ENCODE measurements at places on chromosomes 4 and X.

- DNase-seq = no peak
Observed at GRCh38 chr4:143289370-143289769, 47.3 kb upstream of the GAB1 start.

DNA sequence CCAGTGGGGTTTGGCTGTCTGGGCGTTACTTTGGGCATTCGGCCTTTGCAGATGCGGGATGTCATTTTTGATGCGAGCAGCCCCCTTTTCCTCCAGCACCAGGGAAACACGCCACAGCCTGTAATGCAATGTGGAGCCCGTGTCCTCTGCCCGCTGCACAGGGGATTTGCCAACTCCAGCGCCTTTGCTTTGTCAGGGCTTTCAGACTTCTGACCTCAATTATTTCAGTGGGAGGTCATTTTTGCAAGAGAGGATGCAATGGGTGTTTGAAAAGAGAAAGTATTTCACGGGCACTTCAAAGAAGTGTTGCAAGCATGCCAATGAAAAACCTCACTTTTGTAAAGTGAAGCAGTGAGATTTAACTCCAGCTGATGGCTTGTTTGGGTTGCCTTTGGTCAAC, 11.5 kb downstream of the CLCN4 start:
- DNase-seq = no peak

DNA sequence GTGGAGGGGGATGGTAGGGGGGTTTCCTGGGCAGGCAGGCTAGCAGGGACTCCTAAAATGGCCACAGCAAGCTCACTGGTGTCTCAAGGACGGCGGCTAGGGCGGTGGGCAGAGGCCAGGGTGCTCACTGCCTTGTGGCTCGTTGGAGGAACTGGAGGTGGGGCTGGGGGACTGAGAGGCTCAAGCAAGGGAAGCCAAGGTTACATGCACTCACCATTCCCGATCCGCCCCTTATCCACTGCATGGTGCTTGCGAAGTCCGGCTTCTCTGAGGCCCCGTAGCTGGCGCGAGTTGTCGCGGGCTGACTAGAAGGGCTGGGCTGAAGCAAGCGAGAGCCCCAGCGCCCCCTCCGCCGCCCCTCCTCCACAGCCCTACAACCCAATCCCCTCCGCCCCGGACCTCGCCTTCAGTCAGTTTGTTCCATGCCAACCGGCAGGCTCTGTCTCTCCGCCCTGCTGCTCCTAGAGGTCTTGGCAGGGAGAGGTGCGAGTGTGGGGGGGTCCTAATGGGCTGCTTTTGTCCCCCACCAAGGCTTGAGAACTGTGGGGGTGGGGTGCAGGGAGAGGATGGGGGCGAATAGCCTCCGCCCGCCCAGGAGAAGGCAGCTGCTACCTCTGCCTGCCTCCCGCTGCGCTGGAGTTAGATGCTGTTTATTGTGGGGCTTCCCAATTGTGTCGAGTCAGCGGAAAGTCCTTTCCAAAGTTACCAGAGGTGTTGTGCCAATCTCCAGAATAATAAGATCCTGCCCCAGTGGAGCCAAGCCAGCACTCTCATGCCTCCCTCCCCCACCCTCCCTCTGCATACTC, at the start of gene ARHGEF9:
Gene ARHGEF9, minus strand, starts transcription at position 313 of the 806 bp plus-strand sequence. Its CDS starts 69 bp downstream, at position 244.
- no peak for DNase-seq

- no peak for DNase-seq
Observed at GRCh38 chr4:76588274-76588673, 153.2 kb downstream of the SHROOM3 start.

GRCh38 chrX:111869639-111870034, 6.3 kb upstream of the TRPC5OS start:
- DNase-seq = no peak

DNA sequence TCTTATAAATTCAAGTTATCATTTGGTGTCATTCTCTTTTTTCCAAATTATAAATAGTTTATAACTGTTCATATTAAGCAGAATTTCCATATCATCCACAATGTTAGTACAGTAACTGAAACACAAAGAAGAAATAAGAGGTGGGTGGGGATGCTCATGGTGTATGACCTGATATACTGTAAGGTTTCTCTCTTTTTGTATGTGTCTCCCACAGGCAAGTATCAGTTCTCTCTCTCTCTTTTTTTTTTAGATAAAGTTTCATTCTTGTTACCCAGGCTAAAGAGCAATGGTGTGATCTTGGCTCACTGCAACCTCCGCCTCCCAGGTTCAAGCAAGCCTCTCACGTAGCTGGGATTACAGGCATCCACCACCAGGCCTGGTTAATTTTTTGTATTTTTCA, 43.7 kb upstream of the UGT2A3 start:
- DNase-seq = no peak
